Metanephros (tissue), 2 donors: ENCODE measurements at places on chromosomes 6 and 20. TPM values are rescaled to one million over a fixed set of nuclear protein-coding genes. Genes with fewer than 3 reads are reported as not detected.

Gene TAP2
- 36.3 TPM for total RNA-seq

Gene SLC4A11
- 1.9 TPM for total RNA-seq

Gene CPNE5
- total RNA-seq, result 14.2 TPM

Gene TRIM31
- not detected for total RNA-seq
